Naive B cell (primary cell): ENCODE measurements at places on chromosomes 16 and 17. TPM values are rescaled to one million over a fixed set of nuclear protein-coding genes. Genes with fewer than 3 reads are reported as not detected.

GRCh38 chr16:35187665-35188225 is 1728.3 kb downstream of the TP53TG3F start:
- no peak overlapping the region for H3K4me3 ChIP-seq
- no peaks in the 10 kb centered on the region for H3K36me3 ChIP-seq
- DNase-seq = no peak
- H3K27ac ChIP-seq = no peak overlapping the region
- H3K27me3 ChIP-seq = no peaks in the 10 kb centered on the region
- H3K4me1 ChIP-seq = no peaks in the 10 kb centered on the region

- H3K36me3 ChIP-seq = peaks cover 16% of the 10 kb centered on the region
- H3K4me3 ChIP-seq = peak overlapping the region; percentile 85
- H3K4me1 ChIP-seq = peaks cover 89% of the 10 kb centered on the region
- H3K27me3 ChIP-seq = no peaks in the 10 kb centered on the region
- peak overlapping the region; percentile 93 for H3K27ac ChIP-seq
Measured at GRCh38 chr17:75340631-75341030, 51.4 kb upstream of the SLC25A19 start.

- no peak overlapping the region for H3K4me3 ChIP-seq
- peak overlapping the region; percentile 35 for H3K27ac ChIP-seq
- H3K27me3 ChIP-seq = no peaks in the 10 kb centered on the region
- peaks cover 31% of the 10 kb centered on the region for H3K36me3 ChIP-seq
- peak; percentile 4 for DNase-seq
Measured at GRCh38 chr17:17890773-17891759, 54.3 kb upstream of the SREBF1 start.

DNA sequence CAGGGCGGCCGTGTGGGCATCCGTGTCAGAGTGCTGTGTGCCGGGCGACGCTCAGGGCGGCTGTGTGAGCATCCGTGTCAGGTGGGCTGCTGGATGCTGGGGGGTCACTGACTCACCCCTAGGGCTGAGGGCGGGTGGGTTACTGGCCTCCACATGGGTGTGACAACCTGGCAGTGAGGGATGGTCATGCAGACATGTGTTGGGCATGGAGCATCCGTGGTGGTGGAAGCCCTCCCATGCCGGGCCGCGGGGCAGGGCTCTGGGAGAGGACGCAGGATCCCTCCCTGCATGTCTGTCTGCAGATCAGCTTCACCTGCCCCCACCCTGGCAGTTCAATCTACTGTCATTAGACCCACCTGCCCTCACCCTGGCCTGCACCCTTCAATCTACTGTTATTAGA is 56.3 kb downstream of the METRNL start:
- H3K27me3 ChIP-seq = peaks cover 21% of the 10 kb centered on the region
- no peak overlapping the region for H3K4me3 ChIP-seq
- no peak overlapping the region for H3K27ac ChIP-seq
- DNase-seq = no peak

DNA sequence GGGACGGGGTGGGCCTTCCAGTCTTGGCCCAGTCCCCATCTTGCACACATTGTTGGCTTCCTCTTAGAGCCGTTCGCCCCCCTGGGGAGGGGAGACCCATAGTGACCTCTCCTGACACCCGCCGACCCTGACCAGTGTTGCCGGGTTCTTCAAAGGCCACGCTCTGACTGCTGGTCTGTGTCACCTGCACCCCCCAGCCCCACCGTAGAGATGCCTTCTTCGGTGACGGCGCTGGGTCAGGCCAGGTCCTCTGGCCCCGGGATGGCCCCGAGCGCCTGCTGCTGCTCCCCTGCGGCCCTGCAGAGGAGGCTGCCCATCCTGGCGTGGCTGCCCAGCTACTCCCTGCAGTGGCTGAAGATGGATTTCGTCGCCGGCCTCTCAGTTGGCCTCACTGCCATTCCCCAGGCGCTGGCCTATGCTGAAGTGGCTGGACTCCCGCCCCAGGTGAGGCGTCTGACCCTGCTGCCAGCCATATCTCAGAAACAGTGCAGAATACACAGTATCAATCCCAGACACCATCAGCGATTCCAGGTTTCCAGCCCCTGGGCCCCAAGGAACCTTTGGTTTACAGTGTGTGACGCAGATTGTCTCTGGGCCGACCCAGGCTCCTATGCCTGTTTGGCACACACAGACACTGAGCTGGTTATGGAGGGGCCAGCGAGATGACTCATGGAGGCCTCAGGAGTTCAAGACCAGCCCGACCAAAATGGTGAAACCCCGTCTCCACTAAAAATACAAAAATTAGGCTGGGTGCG is 1.3 kb downstream of the SLC26A11 start:
- H3K27me3 ChIP-seq = no peaks in the 10 kb centered on the region
- H3K27ac ChIP-seq = no peak overlapping the region
- H3K4me1 ChIP-seq = peaks cover 21% of the 10 kb centered on the region
- H3K36me3 ChIP-seq = peaks cover 7% of the 10 kb centered on the region
- H3K4me3 ChIP-seq = peak overlapping the region; percentile 84

GRCh38 chr17:77382966-77383612 is 242.3 kb downstream of the SEC14L1 start:
- no peak for DNase-seq
- H3K27me3 ChIP-seq = no peaks in the 10 kb centered on the region
- H3K36me3 ChIP-seq = no peaks in the 10 kb centered on the region
- no peak overlapping the region for H3K4me3 ChIP-seq
- no peak overlapping the region for H3K27ac ChIP-seq

GRCh38 chr17:43935926-43936261 is 6.4 kb downstream of the PPY start:
- DNase-seq = no peak
- no peak overlapping the region for H3K27ac ChIP-seq
- H3K4me3 ChIP-seq = no peak overlapping the region
- H3K36me3 ChIP-seq = no peaks in the 10 kb centered on the region

DNA sequence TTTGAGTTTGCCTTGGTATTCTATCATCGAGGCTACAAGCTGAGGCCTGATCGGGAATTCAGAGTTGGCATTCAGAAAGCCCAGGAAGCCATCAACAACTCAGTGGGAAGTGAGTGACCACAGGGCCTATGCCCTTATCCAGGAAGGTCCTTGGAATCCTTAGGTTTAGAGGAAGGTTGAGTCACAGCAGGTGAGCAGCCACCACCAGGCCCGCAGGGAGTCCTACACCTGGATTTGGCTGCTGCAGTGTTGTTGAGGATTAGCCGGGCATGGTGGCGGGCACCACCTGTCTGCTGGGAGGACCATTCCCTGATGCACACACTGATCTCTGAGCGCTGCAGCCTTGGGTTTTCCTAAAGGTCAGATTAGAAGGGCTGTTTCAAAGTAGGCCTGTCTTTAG is 5.2 kb downstream of the ODAD4 start:
- H3K27ac ChIP-seq = no peak overlapping the region
- no peak overlapping the region for H3K4me3 ChIP-seq
- no peak for DNase-seq

DNA sequence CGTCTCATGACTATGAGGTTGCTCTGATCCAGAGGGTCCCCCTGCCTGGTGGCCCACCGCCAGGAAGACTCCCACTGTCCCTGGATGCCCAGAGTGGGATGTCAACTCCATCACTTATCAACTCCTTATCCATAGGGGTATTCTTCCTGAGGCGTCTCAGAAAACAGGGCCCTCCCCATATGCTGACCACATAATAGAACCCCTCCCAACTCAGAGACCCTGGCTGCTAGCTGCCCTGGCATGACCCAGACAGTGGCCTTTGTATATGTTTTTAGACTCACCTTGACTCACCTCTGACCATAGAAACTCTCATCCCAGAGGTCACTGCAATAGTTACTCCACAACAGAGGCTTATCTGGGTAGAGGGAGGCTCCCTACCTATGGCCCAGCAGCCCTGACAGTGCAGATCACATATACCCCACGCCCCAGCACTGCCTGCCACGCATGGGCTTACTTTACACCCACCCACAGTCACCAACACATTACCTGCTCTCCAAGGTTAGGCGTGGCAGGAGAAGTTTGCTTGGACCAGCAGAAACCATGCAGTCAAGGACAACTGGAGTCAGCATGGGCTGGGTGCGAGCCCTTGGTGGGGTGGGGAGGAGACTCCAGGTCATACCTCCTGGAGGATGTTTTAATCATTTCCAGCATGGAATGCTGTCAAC is 2.3 kb upstream of the G6PC1 start:
- no peaks in the 10 kb centered on the region for H3K4me1 ChIP-seq
- peaks cover 8% of the 10 kb centered on the region for H3K27me3 ChIP-seq
- no peak overlapping the region for H3K27ac ChIP-seq
- no peaks in the 10 kb centered on the region for H3K36me3 ChIP-seq

GRCh38 chr17:2582493-2582892 is 11.0 kb upstream of the PAFAH1B1 start:
- no peak overlapping the region for H3K27ac ChIP-seq
- no peaks in the 10 kb centered on the region for H3K4me1 ChIP-seq
- no peaks in the 10 kb centered on the region for H3K36me3 ChIP-seq
- peaks cover 4% of the 10 kb centered on the region for H3K27me3 ChIP-seq

DNA sequence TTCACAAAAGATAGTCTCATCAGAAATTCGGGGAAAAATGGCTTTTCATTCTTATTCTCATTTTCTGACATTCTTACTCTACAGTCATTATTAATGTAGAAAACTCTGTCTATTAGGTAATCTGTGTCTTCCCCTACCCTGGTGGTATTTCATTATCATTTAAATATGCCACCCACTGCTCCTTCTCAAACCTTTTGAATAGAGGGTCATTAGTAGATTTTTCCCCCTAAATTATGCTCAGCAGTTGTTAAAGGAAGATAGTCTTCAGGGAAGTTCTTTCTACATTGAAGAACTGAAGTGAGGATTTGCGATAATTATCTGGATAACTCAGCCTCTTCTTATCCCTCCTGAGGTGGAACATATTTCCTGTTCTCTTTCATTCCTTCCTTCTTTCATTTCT is 989.5 kb upstream of the RBFOX1 start:
- no peaks in the 10 kb centered on the region for H3K27me3 ChIP-seq
- no peaks in the 10 kb centered on the region for H3K4me1 ChIP-seq
- no peak overlapping the region for H3K4me3 ChIP-seq
- H3K27ac ChIP-seq = no peak overlapping the region

DNA sequence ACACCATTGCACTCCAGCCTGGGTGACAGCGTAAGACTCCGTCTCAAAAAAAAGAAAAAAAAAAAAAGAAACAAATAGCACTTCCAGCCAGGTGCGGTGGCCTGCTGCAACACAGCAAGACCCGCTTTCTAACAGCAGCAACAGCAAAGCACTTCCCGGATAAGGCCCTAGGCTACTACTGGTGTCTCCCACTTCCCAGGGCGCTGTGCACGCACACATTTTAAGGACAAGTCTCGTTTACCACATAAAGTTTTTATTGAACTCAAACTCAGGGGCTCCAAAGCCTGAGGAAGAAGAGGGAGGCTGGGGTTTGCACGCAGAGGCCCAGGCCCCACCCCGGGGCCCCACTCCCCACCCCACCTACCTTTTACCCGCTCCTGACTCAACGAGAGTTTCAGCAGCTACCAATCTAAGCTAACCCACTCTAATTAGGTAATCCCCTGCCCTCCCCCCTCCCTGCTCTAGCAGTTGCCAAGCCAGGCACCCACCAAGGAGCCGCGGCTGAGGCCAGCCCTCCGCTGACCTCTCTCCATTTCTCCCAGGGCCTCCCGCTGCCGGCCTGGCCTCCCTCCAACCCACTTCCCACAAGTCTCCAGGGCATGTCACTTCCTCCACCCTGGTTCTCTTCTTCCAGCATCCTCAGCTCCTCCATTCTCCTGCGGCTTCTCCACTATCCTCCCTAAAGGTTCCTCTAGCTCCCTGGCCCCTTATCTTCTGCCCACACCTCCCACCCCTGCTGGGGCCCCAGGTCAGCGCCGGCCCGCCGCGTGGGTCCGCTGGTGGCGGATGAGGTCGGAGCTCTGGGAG is 2.4 kb downstream of the ZNF768 start:
- H3K4me3 ChIP-seq = no peak overlapping the region
- peaks cover 18% of the 10 kb centered on the region for H3K36me3 ChIP-seq
- H3K4me1 ChIP-seq = peaks cover 18% of the 10 kb centered on the region
- DNase-seq = no peak
- no peak overlapping the region for H3K27ac ChIP-seq
- no peaks in the 10 kb centered on the region for H3K27me3 ChIP-seq

- no peaks in the 10 kb centered on the region for H3K36me3 ChIP-seq
- H3K4me3 ChIP-seq = peak overlapping the region; percentile 86
- peaks cover 28% of the 10 kb centered on the region for H3K27me3 ChIP-seq
- DNase-seq = no peak
- H3K4me1 ChIP-seq = peaks cover 36% of the 10 kb centered on the region
Measured at GRCh38 chr17:44969144-44969780, 1.2 kb upstream of the C1QL1 start.

GRCh38 chr17:59485015-59485414 is 80.4 kb upstream of the DHX40 start:
- H3K27ac ChIP-seq = no peak overlapping the region
- no peak overlapping the region for H3K4me3 ChIP-seq
- no peaks in the 10 kb centered on the region for H3K36me3 ChIP-seq
- H3K4me1 ChIP-seq = no peaks in the 10 kb centered on the region
- DNase-seq = no peak
- peaks cover 8% of the 10 kb centered on the region for H3K27me3 ChIP-seq

DNA sequence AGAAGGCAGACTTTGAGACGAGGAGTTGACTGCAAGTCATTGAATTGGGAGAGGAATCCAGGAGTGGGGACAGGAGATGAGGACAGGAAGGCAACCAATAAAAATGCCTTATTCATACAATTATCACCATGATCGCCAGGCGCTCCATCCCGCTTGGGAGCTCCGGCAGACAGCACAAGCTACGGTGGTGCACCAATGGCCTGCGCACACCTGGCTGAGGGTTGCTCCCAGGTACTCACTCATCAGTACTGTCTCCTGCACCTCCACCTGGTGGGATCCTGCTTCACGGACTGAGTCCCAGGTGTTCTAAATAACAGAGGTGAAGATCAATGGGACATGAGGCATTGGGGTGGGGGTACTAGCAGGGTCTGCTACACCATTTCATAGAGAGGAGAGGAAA is 160.0 kb upstream of the TNRC6C start:
- H3K4me3 ChIP-seq = no peak overlapping the region
- no peak overlapping the region for H3K27ac ChIP-seq
- no peak for DNase-seq
- H3K27me3 ChIP-seq = peaks cover 78% of the 10 kb centered on the region

GRCh38 chr17:65027305-65027704 is 29.2 kb downstream of the GNA13 start:
- H3K27me3 ChIP-seq = no peaks in the 10 kb centered on the region
- H3K4me3 ChIP-seq = no peak overlapping the region
- H3K4me1 ChIP-seq = peaks cover 94% of the 10 kb centered on the region
- peak; percentile 40 for DNase-seq
- H3K36me3 ChIP-seq = no peaks in the 10 kb centered on the region

- no peak for DNase-seq
- H3K36me3 ChIP-seq = peaks cover 24% of the 10 kb centered on the region
- peak overlapping the region; percentile 39 for H3K27ac ChIP-seq
- H3K4me1 ChIP-seq = peaks cover 6% of the 10 kb centered on the region
- no peaks in the 10 kb centered on the region for H3K27me3 ChIP-seq
Measured at GRCh38 chr17:5563456-5563855, 20.9 kb downstream of the NLRP1 start.

Gene ASPA
- polyA plus RNA-seq = not detected

Gene TMEM100
- polyA plus RNA-seq = not detected

Gene PRM2
- polyA plus RNA-seq = not detected

Gene TPSAB1
- not detected for polyA plus RNA-seq

Gene TBC1D26
- not detected for polyA plus RNA-seq

Gene CES5A
- polyA plus RNA-seq = not detected

Gene AANAT
- polyA plus RNA-seq = 1.2 TPM

Gene KRTAP9-6
- not detected for polyA plus RNA-seq

Gene GAST
- not detected for polyA plus RNA-seq

Gene SLC6A2
- polyA plus RNA-seq = not detected

Gene ALOX12
- 2.5 TPM for polyA plus RNA-seq

Gene LRRC37B
- polyA plus RNA-seq = 4.2 TPM

Gene CD7
- polyA plus RNA-seq = 1.3 TPM

Gene ZFHX3
- 0.61 TPM for polyA plus RNA-seq
